Memory B cell (primary cell): ENCODE measurements at places on chromosomes 1 and 21.

- DNase-seq, result no peak
Measured at GRCh38 chr1:183600634-183601033, 10.4 kb upstream of the NCF2 start.

GRCh38 chr1:181987334-181987895, 74.1 kb downstream of the ZNF648 start:
- no peak for DNase-seq

GRCh38 chr1:110130989-110131388, 18.7 kb downstream of the UBL4B start:
- DNase-seq, result no peak

GRCh38 chr1:82979593-82980236, 1019.2 kb downstream of the TTLL7 start:
- no peak for DNase-seq

- DNase-seq, result no peak
Measured at GRCh38 chr1:77016386-77016985, 149.2 kb downstream of the ST6GALNAC5 start.

DNA sequence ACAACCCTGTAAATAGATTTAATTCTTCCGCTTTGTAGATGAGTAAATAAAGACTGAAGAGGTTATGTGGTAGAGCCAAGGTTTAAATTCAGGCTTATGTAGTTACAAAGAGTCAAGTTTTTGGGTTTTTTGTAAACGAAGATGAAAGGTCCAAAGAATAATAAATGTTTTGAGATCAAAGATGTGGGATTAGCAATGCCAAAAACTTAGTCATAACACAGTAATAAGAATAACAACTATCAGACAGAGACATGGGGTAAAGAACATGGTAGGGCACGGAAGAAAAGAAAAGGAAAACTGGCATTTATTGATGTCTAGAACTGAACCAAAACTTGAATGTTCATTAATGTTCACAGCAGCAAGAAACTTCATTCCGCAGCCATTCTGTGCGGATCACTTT, 42.9 kb downstream of the EXTL2 start:
- no peak for DNase-seq

DNA sequence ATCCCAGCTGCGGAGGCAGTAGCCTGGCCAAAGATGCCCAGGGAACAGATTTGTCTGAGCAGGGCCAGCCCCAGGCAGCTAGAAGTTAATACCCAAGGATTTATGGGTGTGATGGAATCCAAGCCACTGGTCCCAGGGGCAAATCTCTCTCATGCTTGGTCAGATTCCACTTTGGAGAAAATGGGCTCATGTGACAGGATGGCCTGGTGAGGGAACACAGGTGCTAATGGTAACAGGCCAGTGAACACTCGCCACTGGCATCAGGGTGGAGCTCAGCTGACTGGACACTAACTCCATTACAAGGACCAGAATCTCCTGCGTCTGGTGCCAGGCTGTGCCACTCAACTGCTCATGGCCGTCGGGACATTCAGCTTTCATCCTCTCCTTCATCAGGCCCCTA, 12.0 kb downstream of the MDM4 start:
- DNase-seq, result no peak

- DNase-seq, result no peak
Measured at GRCh38 chr1:17273096-17273495, 24.2 kb downstream of the PADI3 start.

- DNase-seq, result no peak
Measured at GRCh38 chr1:30545365-30545764, 178.0 kb downstream of the MATN1 start.

GRCh38 chr1:180232521-180233043, 2.5 kb downstream of the LHX4 start:
- DNase-seq, result no peak

- no peak for DNase-seq
Measured at GRCh38 chr1:241677201-241677600, 25.1 kb downstream of the WDR64 start.

- no peak for DNase-seq
Measured at GRCh38 chr1:150764617-150765101, 919 bp downstream of the CTSS start.

DNA sequence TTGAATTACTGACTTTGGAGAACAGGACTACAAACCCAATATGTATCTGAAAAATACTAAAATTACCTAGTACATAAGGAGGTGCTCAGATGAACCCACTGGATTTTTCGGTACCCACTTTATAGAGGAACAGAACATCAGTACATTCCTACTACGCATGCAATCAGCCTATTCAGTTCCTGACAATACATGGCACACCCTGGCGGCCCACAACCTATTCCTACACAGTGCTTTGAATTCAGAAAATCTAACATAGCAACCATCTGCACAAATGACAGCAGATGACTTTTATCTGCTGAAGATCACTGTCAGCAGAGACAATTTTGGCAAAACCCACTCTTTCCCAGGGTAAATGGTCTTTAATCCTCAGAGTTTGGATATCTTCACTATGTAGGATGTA, 257.1 kb upstream of the GREM2 start:
- DNase-seq, result no peak

DNA sequence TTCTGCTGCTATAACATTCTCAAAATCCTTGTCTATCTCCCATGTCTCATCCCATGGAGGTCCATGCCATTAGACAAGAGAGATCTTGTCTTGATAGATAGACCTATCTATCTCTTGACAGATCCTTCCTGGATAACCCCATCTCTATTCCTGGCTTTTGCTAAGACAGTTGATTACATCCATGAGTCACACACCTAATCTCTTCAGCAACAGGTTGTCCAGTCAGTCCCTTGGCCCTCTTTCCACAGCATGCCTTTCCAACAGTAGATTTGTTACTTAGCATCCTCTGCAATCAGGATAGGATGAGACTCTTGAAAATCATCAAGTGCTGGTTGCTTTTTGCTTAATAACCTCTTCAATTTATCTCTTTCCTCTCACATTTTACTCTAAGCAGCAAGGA, 46.6 kb downstream of the TRMT1L start:
- no peak for DNase-seq

- DNase-seq, result no peak
Measured at GRCh38 chr21:25029580-25029979, 577.7 kb downstream of the MRPL39 start.

GRCh38 chr1:31364561-31365250, 8.2 kb downstream of the FABP3 start:
- no peak for DNase-seq

DNA sequence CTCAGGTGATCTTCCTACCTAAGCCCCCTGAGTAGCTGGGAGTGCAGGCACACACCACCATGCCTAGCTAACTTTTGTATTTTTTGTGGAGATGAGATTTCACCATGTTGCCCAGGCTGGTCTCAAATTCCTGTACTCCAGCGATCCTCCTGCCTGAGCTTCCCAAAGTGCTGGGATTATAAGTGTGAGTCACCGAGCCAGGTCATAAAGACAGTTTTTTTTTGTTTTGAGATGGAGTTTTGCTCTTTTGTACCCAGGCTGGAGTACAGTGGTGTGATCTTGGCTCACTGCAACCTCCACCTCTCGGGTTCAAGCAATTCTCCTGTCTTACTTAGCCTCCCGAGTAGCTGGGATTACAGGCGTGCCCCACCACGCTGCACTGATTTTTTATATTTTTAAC, 42.1 kb downstream of the KIF1B start:
- DNase-seq, result no peak

GRCh38 chr1:85259912-85260274, 431 bp upstream of the C1orf52 start:
- DNase-seq, result no peak

GRCh38 chr1:172883844-172884243, 166.9 kb downstream of the TNFSF18 start:
- no peak for DNase-seq

- DNase-seq, result no peak
Measured at GRCh38 chr1:99236756-99237155, 27.5 kb upstream of the PLPPR4 start.

- no peak for DNase-seq
Measured at GRCh38 chr1:64490213-64490818, 20.4 kb downstream of the CACHD1 start.

DNA sequence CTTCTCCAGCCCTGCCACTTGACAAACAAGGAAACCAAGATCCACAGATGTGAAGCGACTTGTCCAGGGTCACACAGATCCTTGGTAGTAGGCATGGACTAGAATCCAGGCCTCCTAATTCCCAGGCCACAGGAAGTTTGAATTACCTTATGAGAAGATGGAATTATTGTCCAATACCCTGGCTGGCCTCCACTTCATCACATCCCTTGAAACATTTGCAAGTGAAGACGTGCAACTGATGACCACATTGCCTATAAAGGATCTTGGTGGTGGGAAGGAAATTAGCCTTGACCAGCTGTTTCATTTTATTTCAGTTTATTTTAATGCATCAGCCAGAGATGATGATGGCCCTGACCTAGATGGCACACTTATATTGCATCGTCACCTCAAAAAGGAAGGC, 165.8 kb upstream of the CAMK1G start:
- no peak for DNase-seq

DNA sequence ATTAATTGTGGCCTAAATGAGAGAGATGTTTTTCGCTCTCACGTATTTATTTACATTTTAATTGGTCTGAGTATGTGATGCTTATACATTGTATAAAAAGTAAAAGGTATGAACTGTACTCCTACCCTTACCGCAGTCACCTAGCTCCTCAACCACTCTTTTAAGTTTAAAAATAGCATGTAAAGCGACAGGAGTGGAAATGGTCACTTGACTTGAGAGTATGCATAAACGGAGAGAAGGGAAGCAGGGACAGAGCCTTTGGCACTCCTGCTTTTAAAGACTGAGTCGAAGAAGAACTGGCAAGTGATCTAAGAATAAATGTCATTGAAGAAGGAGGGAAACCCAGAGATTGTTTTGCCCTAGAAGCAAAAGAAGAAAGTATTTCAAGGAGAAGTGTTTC, 11.5 kb upstream of the DDX59 start:
- no peak for DNase-seq

DNA sequence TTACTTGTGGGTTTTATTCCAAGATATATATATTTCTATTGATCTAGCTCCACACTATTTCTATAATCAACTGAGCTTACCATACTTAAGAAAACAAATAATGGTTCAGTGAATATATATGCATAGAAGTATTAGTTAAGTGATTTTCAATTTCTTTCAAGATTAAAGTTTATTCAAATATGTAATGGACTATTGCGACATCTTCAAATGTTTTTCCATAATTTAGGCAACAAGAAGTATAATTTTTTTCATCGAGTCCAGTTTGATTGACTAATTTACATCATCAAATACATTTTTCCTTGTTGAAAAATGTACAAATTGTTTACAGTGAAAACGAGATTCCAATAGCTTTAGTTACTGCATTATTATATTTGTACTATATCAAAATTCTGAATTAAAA, 528.6 kb downstream of the PTPRC start:
- DNase-seq, result no peak

GRCh38 chr1:224357626-224358124, 996 bp downstream of the CNIH4 start:
- no peak for DNase-seq

- DNase-seq, result no peak
Measured at GRCh38 chr1:77200806-77201205, 18.4 kb downstream of the PIGK start.

DNA sequence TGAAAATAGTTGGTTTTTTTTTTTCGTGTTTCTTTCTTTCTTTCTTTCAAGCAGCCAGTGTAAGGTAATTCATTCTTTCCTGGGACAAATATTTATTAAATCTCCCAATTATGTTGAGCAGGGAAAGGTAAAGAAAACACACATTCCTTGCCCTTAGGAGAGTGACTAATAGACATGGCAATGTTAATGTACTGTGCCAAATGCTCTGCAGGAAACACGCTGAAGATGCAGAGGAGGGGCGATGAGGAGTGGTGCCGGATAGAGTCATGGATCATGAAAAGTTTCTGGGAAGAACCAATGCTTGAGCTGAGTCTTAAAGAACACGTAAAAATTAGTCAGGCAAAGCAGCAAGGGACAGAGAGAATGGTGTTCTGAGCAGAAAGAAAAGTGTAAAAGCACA, 199.2 kb downstream of the DNM3 start:
- no peak for DNase-seq

DNA sequence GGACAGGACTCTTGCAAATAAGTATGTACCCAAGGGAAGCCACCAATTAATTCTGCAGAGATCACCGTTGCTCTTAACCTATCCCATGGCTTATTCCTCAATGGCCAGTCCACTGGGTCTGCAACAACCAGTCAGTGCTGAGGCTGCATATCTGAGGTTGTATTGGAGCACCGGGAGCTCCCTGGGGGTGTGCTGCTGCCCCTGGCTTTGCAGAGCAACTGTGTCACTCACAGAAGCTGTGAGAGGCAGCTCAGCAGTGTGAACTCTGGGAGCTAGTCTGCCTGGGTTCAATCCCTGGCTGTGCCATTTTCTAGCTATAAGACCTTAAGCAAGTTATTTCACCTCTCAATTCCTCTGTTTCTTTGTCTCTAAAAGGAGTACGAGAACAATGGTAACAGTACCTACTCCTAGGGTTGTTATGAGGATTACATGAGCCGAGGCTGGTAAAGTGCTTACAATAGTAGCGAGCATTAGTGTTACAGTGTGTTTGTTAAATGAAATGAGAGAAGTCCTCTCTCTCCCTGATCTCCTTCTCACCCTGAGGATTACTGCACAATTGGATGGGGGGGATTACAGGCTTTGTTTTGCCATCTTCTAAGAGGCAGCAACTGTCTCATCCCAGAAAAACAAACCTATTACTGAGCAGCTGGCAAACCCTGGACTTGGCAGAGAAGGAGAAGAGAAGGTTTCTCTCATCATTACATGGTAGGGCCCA, 3.6 kb downstream of the RXRG start:
- DNase-seq, result no peak
